Activated CD4-positive, alpha-beta T cell treated with anti-CD3 and anti-CD28 coated beads, Interleukin-10, Interleukin-2, amounts not matched to agents 100 ng/mL and 50 ng/mL, durations not matched to agents 16 hours and 8 hours (primary cell): ENCODE measurements at places on chromosomes 5 and 9.

DNA sequence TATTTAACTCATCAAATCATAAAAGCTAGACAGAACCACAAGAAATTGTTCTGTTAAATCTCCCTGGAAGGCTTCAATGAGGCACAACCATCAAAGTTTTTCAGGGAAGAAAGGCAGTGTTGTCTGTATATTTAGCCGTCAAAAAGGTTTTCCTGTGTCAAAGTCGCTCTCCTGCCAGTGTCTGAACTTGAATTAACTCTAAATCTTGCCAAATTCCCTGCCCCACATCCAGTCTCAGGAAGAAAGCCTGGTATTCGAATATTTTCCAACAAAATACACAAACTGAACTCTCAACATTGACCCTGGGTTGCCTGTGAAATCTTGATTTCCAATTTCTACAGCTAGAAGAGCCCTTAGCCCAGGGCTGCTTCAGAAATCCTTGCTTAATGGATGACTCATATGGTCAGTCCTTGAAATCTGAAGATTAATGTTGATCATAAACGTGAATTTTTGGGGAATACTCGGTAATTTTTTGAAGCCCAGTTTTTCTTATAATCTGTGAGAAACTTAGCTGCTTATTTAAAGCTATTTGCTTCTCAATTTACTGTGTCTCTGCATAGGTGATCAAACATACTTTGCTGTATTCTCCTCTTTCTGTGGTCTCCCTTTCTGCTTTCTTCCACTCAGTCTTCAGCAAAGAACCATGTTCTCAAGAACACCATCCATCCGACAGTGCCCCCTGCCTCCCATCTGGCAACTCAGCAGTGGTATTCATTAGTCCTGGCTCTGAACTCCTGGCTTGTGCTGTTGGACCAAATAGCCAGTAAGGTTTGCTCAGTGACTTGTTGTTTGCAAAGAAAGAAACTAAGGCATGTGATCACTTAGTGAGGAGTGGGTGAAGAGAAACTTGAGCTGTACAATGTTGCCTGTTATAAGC, 58.9 kb downstream of the NREP start:
- no peak for DNase-seq

DNA sequence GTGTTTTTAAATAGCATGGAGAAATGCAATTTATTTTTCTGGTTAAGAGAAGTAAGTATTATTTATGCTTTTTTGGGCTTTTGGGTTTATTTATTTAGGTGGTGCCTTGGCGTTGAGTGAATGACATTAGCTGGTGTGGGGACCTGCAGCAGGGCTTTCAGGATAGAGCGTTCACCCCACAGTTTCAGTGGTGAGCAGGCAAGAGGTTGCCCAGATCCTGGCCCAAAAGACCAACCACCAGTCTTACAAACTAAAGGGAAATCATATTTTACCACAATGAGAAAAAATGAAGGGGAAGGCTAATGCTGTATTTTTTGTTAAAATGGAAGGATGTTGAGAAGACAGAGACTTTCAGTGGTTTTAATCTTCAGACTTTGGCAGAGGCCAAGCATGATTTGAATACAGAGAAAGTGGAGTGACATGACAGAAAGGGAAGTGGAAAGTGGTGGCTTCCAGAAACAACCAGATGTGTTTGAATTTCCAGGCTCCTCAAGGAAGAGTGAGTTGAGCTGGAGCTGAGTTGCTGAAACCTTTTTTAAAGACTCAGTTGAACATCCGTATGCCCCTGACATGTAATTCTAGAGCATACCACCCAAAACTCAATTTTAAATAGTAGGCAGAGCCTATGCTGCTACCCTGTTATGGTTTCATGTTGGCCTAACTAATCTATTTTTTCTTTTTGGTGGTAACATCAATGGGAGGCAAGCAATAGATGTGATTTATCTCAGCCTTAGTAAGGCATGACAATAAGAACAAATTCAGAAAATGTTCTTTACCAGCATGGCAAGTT, 94.8 kb downstream of the AOPEP start:
- peak; percentile 15 for DNase-seq

GRCh38 chr5:6633469-6634245, 417 bp downstream of the SRD5A1 start:
- DNase-seq: peak; percentile 14

- DNase-seq: no peak
Observed at GRCh38 chr9:86662890-86663468, 284.3 kb downstream of the GAS1 start.

- no peak for DNase-seq
Observed at GRCh38 chr5:143205883-143206195, 197.6 kb downstream of the NR3C1 start.

- DNase-seq: peak; percentile 85
Observed at GRCh38 chr9:20355022-20355421, 267.3 kb downstream of the MLLT3 start.

DNA sequence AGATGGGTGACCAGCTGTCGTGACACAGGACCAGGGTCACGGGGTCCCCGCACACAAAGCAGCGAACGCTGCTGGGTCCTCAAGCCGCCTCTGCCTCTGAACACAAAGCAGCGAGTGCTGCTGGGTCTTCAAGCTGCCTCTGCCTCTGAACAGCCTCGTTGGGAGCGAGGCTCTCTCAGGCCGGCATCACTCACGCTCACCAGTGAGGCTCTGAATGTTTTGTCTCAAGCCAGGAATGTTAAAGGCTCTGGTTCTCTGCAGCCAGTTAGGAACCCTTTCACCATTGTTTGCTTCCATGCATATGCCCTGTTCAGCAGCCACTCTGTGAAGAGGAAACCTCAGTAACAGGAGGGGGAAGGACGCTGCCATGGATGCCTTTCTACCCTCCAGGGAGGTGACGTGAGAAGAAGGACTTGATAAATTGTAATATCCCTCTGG, 82.7 kb upstream of the TAF11L2 start:
- DNase-seq: no peak
